ENCODE measurements at places on chromosomes 7 and 10.

DNA sequence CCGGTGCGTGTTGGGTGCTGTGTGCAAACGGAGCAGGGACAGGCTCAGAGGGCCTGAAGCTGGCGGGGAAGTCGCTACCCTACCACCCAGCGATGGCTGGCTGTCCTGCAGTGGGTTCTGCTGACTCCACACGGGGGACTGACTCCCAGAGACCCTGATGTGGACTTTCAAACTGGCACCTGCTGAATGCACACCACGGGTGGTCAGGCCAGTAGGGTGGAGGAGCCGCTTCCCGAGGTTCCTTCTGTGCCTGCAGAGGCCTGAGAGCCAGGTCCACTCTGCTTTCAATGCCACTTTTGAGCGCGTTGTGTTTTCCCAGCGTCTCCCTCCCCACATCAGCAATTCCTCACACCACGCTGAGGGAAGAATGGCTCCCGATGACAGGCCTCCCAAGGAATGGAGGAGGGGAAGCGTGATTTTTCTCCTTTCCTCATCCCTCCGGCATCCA, 135.3 kb downstream of the ADARB2 start:
- no peak for DNase-seq

GRCh38 chr7:135843214-135843613, 94.6 kb upstream of the FAM180A start:
- no peak for DNase-seq

GRCh38 chr7:30937416-30937815, 25.8 kb downstream of the AQP1 start:
- DNase-seq: no peak

DNA sequence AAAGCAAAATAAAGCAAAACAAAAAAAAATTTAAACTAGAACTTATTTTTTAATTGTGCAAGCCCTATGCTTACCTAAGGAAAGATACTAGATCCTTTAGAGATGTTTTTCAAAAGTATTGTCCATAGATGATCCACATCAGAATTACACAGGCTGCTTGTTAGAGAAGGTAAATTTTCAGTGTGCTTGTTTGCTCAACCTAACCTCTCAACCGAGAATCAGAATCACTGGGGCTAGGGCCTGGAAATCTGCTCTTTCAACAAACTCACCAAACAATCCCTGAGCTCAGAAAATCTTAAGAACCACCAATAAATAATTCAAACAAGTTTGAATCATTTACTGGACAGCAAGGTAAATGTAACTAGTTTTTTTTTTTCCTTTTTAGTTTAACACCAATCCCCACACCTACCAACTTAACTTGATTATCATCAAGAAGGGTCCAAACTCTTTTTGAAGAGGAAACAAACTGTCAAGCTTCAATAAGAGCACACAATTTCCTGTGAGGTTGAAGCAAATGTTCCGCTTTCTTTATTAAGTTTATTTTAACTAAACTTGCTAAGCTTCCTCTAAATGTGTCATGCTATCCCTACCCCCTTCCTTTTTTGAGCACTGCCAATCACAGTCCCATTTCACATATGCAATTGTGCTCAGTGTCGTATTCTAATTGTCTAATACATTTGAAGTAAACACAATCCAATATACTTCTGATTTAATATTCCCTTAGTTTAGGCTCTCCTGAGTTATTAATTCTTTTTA, 7.4 kb upstream of the TSPAN33 start:
- DNase-seq: no peak

- DNase-seq: no peak
These were observed 48.7 kb downstream of the SEMA3A start for GRCh38 chr7:84145892-84146291.

DNA sequence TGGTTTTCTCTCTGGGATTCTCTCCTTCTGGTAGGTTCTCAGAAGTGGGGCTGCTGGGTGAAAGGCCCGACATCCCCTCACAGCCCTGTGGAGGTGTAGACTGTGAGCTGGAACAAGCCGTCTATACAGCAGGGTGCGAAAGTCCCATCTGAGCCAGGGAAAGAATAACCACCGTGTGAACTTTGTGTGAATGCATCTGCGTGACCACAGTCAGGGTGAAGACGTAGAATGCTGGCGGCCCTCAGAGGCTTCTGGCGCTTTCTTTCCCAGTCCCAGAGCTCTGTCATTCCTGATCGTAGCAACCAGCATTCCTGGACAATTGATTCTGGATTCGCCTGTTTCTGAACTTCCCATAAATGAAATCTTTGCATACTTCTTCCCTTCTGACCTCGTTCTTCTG, 30.0 kb downstream of the ELFN1 start:
- DNase-seq: no peak

GRCh38 chr10:33539116-33539515, 204.6 kb upstream of the NRP1 start:
- DNase-seq: no peak

DNA sequence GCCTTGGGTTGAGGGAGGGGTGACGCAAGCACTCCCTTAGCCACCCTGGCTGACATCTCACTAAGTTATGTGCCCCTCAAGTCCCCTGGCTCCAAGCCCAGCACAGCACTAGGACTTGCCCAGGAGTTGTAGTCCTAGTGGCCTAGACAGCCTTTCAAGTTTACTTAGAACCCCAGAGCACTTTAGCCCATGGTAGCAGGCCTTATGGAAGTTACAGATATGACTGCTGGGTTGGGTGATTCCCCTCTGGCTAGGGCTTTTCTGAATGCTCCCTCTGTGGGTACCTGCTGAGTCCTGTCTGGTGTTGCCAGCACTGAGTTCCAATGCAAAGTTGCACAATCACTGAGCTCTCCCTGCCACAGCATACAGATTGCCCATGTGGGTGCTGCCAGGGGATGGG, 83.2 kb downstream of the AHCYL2 start:
- DNase-seq: peak; percentile 38

DNA sequence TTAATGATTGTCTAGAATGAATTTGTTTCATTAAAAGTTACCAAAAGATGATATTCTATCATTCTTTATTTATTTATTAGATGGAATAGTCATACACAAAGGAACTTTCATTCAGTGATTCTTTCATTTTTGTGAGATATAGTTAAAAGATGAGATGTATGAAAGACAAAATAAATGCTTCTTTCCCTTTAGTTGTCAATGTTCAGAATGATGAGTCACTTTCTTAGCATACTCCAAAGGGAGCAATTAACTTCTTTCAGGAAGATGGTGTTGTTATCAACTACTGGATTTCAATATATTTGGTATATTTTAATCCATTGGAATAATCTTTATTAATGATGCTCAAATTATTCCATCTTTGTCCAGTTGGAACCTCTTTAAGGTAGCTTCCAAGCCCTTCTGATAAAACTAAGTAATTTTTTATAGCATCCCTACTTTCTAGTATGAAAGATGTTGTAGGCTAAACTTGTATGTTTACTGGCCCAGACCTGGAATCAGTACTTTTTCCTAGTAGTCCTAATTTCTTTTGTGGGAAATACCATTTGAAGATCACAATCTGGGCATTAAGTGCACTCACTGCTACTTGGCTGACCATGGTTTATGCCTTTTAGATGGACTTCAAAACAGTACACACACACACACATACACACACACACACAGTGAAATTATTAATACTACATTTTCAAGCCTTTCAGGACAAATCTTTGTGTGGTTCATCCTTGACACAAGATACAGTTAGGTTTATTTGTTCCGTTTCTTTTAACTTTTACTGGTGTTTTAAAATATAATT, 2.5 kb downstream of the GIMAP7 start:
- DNase-seq: no peak

GRCh38 chr10:43598446-43598845, 7.8 kb upstream of the ZNF485 start:
- DNase-seq: peak; percentile 59

GRCh38 chr10:63337455-63338251, 128.1 kb downstream of the JMJD1C start:
- no peak for DNase-seq

DNA sequence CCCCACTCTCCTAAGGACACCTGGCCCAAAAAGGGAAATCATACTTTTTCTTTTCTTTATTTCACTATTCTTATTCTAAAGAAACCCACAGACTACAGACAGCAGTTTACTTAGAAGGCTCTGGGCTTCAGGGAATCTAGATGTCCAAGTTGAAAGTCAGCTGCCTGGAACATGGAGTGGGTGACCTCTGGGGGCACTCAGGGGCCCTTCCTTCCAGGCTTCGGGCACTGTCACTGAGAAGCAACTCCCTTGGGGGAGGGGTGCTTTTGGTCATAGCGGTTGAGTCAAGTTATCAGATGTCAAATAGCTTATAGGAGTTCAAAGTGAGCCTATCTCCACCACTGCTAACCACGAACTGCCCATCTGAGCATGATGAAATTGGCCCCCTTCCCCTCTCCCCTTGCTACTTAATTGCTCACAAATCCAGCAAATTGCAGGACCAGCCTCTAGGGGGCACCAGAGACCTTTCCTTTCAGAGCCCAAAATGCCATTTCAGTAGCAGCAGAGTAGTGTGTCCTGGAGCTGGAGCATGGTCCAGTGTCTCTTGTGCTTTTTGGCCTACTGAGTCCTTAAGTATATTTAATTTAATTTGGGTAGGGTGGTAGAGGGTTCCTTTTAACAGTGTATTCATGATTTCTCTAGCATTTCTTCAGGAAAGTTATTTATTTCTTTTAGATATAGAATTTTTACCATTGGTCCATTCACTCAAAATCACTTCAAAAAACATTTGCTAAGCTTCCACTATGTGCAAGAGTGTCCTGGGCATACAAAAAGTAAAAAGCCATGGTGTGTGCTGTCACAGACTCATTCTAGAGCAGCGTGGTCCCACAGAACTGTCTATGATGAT, 463.8 kb downstream of the KCNMA1 start:
- peak; percentile 82 for DNase-seq

GRCh38 chr7:95478272-95479037, 7.3 kb upstream of the ASB4 start:
- DNase-seq: peak; percentile 33

DNA sequence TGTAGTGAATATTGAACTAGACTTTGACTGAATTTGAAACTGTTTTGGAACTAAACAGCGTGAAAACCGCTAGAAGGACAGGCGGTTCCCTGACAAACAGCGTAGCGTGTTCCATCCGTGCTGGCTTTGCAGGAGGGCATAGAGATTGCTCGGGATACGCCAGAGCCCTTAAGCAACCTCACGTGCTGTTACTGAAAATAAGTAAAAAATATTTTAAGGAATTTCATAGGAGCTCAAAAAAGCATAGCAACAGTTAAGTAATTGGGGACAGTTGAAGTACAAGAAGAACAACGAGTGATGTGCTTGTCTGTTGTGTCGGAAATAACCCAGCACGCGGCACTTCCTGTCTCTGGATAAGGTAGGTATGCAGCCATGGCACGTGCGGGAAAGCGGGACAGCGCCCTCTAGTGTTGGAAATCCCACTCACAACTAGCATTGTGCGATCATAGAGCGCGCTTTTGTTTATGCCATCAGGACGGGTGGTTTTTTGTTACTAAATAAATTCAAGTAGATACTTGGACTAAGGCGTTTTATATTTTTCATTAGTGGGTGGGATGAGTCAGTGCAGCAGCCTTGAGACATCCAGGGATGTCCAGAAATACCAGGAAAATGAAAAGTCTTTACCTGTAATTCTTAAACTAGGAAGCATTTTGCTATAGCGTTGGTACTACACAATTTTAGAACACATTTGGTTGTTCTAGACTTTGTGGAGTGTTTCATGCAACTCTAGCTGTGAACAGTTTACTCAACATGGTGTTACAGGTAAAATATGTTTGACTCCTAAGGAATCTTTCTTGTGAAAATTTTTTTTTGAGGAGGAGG, 50.4 kb downstream of the DNAJB6 start:
- peak; percentile 83 for DNase-seq

DNA sequence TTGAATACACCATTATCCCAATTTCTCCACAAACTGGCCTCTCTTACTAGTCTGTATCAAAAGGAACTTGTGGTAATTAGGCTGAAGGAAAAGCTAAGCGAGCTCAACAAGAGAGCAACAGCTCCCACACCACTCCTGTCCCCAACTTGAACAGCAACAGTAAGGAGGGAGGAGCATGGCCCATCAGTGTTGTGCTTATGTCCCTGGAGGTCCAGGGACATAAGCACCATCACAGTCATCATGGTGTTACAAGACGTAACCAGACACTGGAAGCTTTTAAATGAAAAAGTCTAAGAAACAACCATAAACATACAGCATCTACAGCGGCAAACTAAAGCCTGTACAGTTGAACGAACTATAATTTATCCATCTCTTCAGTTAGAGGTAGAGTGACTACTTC, 989 bp downstream of the ERLIN1 start:
- peak; percentile 31 for DNase-seq

GRCh38 chr7:44693641-44694313, 54.9 kb upstream of the ZMIZ2 start:
- peak; percentile 68 for DNase-seq

- no peak for DNase-seq
These were observed 258.0 kb upstream of the KCND2 start for GRCh38 chr7:120014925-120015465.

- no peak for DNase-seq
These were observed 71.1 kb downstream of the SLC37A3 start for GRCh38 chr7:140327261-140327661.

DNA sequence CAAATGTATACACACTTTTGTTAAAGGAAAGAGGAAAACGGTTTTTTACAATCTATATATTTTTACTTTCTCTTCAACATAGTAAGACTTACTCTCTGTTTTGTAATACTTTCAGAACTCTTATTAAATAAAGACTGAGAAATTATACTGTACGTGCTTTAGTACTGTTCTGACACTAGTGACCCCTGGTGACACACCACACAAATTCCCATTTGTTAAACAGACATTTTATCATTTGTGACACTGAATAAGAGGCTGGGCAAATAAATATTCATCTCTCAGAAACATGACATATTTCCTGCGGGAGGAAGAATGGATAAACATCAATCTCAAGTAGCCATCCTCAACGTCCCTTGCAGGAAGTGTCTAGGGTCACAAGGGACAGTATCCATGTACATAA, 68.9 kb upstream of the ZNF33B start:
- DNase-seq: no peak

- no peak for DNase-seq
These were observed 3.2 kb downstream of the POLR1F start for GRCh38 chr7:19705663-19706062.

GRCh38 chr7:24898691-24899090, 81.3 kb downstream of the OSBPL3 start:
- peak; percentile 59 for DNase-seq
